Muscle of back (tissue), 13 donors: ENCODE measurements at places on chromosomes 1 and 21.

DNA sequence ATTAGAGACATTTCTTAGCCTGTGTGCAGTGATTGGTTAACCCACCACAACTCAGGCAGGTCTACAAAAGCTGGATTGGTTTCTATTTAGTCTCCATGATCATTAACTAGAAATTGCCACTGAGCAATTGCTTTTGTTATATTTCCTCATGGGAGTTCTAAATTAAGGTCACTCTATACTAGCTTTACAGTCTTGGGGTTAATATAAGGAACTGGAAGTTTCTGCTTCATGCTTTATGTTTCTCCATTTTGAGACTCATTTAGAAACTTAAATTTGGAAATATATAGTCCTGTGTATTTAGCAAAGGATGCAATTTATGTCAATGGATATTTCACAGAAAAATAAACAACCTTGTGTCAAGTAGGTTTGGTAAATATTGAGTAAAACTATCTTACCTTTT, 137.5 kb downstream of the HLX start:
- no peak for DNase-seq

DNA sequence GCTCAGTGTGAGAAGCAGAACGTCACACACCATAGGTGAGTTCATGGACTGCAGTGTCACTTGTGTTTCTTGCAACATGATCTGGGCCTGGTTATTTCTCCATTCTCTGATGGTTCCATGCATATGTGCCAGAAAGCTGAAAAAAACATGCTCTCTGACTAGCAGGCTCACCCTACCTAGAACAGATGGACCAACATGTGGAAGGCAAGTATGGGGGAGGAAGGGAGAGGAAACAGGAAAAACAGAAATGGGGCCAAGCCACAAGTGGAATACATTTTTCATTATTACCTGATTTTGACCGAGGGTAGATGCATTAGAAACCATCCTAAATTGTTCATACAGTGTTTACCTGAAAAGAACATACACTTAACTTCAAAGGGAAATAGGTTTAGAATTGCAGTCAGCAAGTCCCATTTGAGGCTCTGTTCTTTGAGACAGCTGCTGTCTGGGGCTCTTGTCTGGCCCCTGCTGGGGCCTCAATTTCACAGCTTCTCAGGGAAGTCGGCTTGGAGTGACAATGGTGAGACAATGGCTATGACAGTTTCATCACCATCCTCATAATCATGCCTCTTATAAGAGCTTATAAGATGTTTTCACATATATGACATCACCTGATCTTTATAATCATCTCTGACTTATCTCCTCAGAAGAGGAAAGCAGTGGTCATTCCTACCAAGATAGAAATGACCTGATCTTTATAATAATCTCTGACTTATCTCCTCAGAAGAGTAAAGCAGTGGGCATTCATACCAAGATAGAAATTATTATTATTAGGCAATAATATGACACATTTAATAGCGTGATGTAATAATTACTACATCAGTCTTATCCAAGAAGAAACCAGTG, 327.3 kb downstream of the SIPA1L2 start:
- no peak for DNase-seq

DNA sequence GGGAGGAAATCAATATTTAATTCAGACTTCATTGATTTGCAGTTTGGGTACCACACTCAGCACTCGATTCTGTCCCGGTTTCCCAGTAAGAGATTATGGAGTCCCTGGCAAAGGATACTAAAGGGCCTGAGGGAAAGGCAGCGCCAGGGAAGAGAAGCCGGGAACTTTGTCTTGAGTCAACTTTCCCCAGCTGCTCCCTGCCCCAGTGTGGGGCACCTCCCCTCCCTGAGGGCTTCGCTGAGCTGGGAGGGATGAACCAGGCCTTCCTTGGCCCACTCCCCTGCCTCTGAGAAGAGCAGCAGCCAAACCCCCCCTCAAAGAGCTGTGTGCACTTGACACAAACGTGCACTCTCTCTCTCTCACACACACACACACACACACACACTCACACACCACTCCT, 32.6 kb downstream of the OPTC start:
- no peak for DNase-seq

GRCh38 chr1:30041741-30042437, 681.5 kb downstream of the MATN1 start:
- DNase-seq: no peak

DNA sequence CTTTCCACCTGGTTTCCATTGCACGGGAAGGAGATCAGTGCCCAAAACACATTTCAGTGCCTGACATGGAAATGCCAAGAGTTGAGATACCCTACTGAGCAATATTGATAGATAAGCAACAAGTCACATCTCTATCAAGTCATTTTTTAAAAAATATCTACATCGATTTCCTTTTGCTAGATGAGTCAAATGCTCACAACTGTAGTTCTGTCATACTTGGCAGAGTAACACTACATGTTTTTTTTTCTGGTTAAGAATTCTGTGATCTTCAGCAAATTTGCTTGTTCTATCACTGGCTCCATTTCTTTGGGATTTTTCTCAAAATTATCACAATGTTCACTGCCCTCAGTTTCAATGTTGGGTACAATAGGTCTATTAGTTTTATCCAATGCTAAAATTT, 145.4 kb downstream of the ZC3H11B start:
- no peak for DNase-seq

DNA sequence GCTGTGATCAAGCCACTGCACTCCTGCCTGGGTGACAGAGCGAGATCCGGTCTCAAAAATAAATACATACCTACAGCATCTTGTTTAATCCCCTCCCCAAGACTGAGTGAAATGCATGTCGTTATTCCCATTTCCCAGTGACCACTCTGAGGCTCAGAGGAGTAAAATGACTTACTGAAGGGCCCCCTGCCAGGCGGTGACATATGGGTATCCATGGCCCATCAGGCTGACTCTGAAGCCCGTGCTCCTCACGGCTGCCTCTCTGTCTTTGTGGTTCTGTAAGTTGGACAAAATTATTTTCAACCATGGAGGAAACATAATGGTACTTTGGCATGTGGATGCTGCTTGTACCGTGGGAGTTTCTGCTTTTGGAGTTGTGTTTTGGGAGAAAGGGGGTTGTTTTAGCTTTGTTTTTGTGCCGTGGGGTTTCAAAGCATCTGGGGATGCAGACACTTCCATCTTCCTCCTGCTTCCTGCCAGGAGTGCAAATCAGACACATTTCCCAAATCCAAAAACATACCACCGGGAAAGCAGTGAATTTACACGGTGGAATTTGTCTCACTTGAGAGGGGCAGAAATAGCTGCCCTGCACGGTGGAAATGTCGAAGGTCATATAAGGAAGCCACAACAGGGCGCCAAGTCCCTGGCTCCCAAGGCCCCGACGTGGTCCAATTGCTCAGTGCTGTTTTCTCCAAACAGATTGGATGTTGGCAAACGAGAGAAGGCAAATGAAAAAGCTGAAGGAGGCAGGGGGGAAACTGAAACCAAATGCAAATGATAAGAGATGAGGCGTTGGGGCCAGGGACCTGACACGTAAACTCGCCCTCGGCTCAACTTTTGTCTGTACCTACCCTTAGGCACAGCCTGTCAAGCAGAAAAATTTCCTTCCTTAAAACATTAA, 17.1 kb upstream of the PINK1 start:
- no peak for DNase-seq

DNA sequence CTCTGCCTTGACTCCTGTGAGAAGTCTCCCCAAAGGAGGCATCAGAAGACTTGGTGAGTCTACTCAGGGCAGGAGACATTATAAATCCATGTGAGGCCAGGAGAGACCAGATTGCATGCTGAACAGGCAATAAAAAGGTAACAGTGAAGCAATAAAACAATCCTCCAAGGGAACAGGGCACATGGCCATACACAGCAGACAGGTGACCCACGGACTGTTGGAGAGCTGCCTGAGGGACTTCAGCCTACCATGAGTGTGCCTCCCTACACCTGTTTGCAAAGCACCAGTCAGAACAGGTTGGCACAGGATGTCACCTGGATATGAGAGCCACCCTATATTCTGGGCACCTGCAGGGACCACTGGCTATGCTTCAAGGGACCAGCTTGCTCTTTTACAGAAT, 67.6 kb downstream of the MAB21L3 start:
- no peak for DNase-seq

DNA sequence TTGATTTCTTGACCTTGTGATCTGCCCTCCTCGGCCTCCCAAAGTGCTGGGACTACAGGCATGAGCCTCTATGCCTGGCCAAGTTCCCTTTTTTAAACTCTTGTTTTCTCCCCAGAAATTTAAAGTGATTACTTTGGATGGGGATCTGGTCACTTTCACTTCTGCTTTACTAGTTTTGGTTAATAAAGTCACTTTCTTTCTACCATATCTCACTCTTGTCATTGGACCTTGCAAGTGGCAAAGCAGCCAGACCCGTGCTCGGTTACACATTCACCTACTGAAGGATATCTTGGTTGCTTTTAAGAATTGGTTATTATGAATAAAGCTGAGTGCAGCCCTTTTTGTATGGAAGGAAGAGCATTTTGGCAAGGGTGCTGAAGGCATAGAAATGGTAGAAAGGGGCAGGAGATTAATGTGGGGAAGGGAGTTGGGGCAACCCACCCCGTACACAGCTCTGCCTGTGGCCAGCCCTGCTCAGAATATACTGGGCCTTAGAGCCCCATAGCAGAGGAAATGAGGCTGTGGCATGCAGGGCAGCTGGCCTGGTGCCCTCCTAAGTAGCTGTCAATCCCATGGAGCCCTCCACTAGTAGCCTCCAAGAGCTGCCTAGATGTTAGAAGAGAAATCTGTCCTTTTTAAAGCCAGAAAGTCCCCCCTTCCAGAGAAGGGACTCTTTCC, 40.7 kb downstream of the CD2 start:
- DNase-seq: no peak
